ENCODE measurements at places on chromosomes 16 and 17. TPM values are rescaled to one million over a fixed set of nuclear protein-coding genes. Genes with fewer than 3 reads are reported as not detected.

ABCA8 gene
- total RNA-seq, result not detected

ZMYND15 gene
- not detected for total RNA-seq

DNA sequence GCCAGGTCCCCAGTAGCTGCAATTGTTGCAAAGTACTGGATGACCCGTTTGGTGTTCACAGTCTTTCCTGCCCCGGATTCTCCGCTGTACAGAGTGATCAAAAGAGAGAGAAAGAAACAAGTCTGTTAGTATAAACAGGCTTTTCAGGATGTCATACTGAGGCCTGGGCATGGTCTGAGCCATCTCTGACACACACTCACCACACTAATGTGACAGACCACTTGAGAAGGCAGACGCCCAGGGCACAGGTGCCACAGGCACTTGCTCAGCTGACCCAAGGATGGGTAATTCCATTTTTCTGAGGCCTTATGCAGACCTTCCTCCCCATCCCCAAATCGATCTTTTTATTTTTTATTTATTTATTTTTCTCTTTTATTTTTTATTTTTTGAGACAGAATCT lies 7.5 kb downstream of the MYH3 start:
- H3K36me3 ChIP-seq, result no peaks in the 10 kb centered on the region
- no peak overlapping the region for H3K27ac ChIP-seq
- H3K4me1 ChIP-seq, result peaks cover 8% of the 10 kb centered on the region
- no peak for DNase-seq
- no peaks in the 10 kb centered on the region for H3K27me3 ChIP-seq

MYLK3 gene
- total RNA-seq, result 0.02 TPM

DNA sequence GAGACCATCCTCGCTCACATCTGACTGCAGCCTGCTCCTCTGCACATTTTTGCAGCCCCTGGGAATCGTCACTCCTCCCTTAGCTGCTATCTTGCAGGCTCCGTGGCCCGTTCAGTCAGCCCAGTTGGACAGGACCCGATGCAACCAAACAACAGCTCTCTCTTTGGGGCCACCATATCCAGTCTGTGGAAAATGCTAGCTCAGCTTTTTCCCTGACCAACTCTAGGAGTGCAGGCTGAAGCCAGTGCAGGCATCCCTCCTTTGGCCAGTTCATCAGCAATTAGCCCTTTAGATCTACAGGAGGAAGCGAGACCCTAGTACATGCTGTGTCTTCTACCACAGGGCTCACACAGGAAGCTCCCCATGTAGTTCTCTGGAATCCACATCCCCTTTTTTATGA lies 182.1 kb downstream of the HS3ST3A1 start:
- DNase-seq, result no peak
- H3K4me3 ChIP-seq, result no peak overlapping the region
- no peak overlapping the region for H3K27ac ChIP-seq
- H3K36me3 ChIP-seq, result no peaks in the 10 kb centered on the region
- H3K4me1 ChIP-seq, result no peaks in the 10 kb centered on the region

GRCh38 chr16:47125757-47126156 lies 18.0 kb downstream of the NETO2 start:
- no peak overlapping the region for H3K27ac ChIP-seq
- peaks cover 5% of the 10 kb centered on the region for H3K36me3 ChIP-seq
- no peak overlapping the region for H3K4me3 ChIP-seq
- H3K27me3 ChIP-seq, result no peaks in the 10 kb centered on the region
- DNase-seq, result no peak

DNA sequence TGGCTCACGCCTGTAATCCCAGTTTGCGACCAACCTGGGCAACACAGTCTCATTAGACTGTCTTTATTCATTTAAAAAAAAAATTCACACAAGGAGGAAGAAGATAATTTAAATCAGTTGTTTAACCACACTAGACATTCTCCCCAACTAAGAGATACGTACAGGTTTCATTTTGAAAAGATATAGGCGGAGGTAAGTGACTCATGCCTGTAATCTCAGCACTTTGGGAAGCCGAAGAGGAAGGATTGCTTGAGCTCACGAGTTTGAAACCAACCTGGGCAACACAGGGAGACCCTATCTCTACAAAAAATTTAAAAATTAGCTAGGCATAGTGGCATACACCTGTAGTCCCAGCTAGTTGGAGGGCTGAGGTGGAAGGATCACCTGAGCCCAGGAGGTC lies 5.3 kb downstream of the CMTM4 start:
- no peak for DNase-seq
- H3K4me1 ChIP-seq, result peaks cover 17% of the 10 kb centered on the region
- peaks cover 13% of the 10 kb centered on the region for H3K27me3 ChIP-seq
- H3K4me3 ChIP-seq, result no peak overlapping the region
- no peaks in the 10 kb centered on the region for H3K36me3 ChIP-seq
